ENCODE measurements at places on chromosomes 2 and 18. TPM values are rescaled to one million over a fixed set of nuclear protein-coding genes. Genes with fewer than 3 reads are reported as not detected.
A peak's percentile ranks its signal among the peaks of the same experiment; 100 is the strongest.

ARHGAP28 gene
- 9.6 TPM for total RNA-seq

GRCh38 chr2:44532031-44532430, 170.3 kb downstream of the CAMKMT start:
- H3K4me1 ChIP-seq, result no peaks in the 10 kb centered on the region
- no peak overlapping the region for H3K27ac ChIP-seq
- no peak for DNase-seq
- H3K36me3 ChIP-seq, result no peaks in the 10 kb centered on the region
- H3K27me3 ChIP-seq, result no peaks in the 10 kb centered on the region

- H3K4me1 ChIP-seq, result no peaks in the 10 kb centered on the region
- no peak overlapping the region for H3K27ac ChIP-seq
- no peaks in the 10 kb centered on the region for H3K27me3 ChIP-seq
- H3K36me3 ChIP-seq, result no peaks in the 10 kb centered on the region
These were observed 206.0 kb downstream of the ATAD2B start for GRCh38 chr2:23720705-23721453.

DNA sequence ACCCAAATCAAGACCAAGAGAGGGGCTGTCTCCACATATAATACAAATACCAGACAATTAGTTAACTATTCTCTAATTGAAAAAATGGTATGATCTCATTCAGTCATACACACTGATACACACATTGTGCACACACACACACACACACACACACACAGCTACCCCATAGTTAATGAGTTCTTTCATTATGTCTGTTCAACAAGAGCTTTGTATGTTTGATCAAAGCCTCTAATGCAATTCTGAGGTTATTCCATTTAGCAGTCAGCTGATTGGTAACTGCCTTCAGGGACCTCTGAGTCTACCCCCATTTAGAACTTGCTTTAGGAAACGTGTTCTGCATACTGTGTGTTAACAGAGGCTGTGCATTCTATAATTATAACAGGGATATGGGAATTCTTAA, 741.4 kb upstream of the LRRTM4 start:
- 0 out of 2 replicates have a peak, but pooled peaks cover 3% of the 10 kb centered on the region for H3K4me1 ChIP-seq
- DNase-seq, result no peak
- H3K36me3 ChIP-seq, result no peaks in the 10 kb centered on the region
- no peak overlapping the region for H3K27ac ChIP-seq
- no peak overlapping the region for H3K4me3 ChIP-seq
- H3K27me3 ChIP-seq, result no peaks in the 10 kb centered on the region

- H3K36me3 ChIP-seq, result no peaks in the 10 kb centered on the region
- no peak for DNase-seq
- H3K4me3 ChIP-seq, result no peak overlapping the region
- peaks cover 9% of the 10 kb centered on the region for H3K4me1 ChIP-seq
- H3K27ac ChIP-seq, result no peak overlapping the region
These were observed 135.3 kb upstream of the NOSTRIN start for GRCh38 chr2:168667156-168667555.

GRCh38 chr18:62954366-62954765, 239.0 kb downstream of the PHLPP1 start:
- no peaks in the 10 kb centered on the region for H3K27me3 ChIP-seq
- H3K4me1 ChIP-seq, result peaks cover 3% of the 10 kb centered on the region
- no peak for DNase-seq

DNA sequence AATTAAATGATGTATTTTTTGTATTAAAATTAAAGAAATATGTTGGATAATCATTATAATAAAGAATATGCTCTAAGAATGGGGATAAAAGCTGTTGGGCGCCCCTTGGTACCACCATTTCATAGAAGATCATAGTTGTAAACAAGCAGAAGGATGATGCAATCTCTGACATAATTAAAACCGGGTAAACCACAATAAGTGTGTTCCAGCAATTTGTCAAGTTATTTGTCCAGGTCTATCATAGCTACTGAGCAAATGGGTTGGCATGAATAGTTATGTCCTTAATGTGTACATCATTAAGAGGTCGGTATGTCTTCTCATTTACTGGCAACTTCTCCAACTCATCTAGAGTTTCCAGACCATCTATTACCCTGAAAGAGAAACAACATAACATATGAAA, 6.7 kb upstream of the CLK1 start:
- H3K4me1 ChIP-seq, result no peaks in the 10 kb centered on the region
- no peak for DNase-seq
- peaks cover 3% of the 10 kb centered on the region for H3K36me3 ChIP-seq
- H3K4me3 ChIP-seq, result no peak overlapping the region
- H3K27me3 ChIP-seq, result no peaks in the 10 kb centered on the region

GRCh38 chr18:21550510-21550970, 50.0 kb downstream of the ESCO1 start:
- H3K27me3 ChIP-seq, result no peaks in the 10 kb centered on the region
- no peaks in the 10 kb centered on the region for H3K4me1 ChIP-seq
- H3K36me3 ChIP-seq, result no peaks in the 10 kb centered on the region
- H3K4me3 ChIP-seq, result no peak overlapping the region
- H3K27ac ChIP-seq, result no peak overlapping the region

- DNase-seq, result peak; percentile 2
- H3K27ac ChIP-seq, result no peak overlapping the region
- H3K36me3 ChIP-seq, result no peaks in the 10 kb centered on the region
- H3K4me3 ChIP-seq, result no peak overlapping the region
- H3K4me1 ChIP-seq, result peaks cover 6% of the 10 kb centered on the region
- no peaks in the 10 kb centered on the region for H3K27me3 ChIP-seq
These were observed 41.2 kb upstream of the GCFC2 start for GRCh38 chr2:75751824-75752468.

GRCh38 chr2:3476321-3476984, 42.9 kb downstream of the ADI1 start:
- no peak overlapping the region for H3K4me3 ChIP-seq
- peaks cover 4% of the 10 kb centered on the region for H3K36me3 ChIP-seq
- DNase-seq, result no peak
- H3K27me3 ChIP-seq, result no peaks in the 10 kb centered on the region
- H3K4me1 ChIP-seq, result no peaks in the 10 kb centered on the region

DNA sequence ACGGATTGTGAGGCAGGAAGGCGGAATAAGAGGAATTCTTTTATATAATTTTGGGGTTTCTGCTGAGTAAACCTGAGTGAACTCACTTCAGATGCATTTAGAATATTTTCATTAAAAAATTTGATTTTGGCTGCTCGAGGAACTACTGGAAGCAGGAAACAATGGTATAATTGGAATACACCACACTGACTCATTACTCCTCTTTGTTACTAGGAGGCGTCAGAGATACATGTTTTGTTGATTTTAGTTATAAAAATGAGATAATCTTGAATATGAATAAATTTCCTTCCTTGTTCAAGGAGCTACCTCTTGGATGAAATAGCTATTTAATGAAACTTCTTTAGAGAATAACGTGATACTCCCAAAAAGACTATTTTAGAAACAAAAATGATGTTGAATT, 97.4 kb downstream of the ANKRD36 start:
- H3K4me1 ChIP-seq, result no peaks in the 10 kb centered on the region
- no peaks in the 10 kb centered on the region for H3K27me3 ChIP-seq
- no peak overlapping the region for H3K4me3 ChIP-seq
- H3K36me3 ChIP-seq, result no peaks in the 10 kb centered on the region
- DNase-seq, result no peak

DNA sequence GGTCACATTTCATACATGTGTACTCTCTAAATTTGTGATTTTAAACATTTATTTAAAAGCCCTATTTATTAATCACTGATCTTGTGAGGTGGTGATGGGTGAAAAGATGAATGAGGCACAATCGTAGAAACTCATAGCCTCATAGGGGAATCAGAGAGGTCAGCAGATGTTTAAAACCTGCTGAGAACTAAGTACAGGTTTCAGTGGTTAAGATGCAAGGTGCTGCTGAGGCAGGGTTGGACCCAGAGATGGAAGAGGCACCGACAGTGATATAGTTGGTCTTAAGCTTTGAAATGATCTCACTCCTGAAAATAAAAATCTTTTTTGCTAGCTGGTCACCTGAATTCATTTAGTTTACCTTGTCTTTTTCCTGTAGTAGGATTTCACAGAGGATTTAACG, 49.6 kb downstream of the LINC00305 start:
- no peak for DNase-seq
- no peaks in the 10 kb centered on the region for H3K36me3 ChIP-seq
- no peaks in the 10 kb centered on the region for H3K27me3 ChIP-seq
- no peak overlapping the region for H3K27ac ChIP-seq
- H3K4me1 ChIP-seq, result no peaks in the 10 kb centered on the region
